ENCODE measurements at places on chromosomes 7 and 10.

DNA sequence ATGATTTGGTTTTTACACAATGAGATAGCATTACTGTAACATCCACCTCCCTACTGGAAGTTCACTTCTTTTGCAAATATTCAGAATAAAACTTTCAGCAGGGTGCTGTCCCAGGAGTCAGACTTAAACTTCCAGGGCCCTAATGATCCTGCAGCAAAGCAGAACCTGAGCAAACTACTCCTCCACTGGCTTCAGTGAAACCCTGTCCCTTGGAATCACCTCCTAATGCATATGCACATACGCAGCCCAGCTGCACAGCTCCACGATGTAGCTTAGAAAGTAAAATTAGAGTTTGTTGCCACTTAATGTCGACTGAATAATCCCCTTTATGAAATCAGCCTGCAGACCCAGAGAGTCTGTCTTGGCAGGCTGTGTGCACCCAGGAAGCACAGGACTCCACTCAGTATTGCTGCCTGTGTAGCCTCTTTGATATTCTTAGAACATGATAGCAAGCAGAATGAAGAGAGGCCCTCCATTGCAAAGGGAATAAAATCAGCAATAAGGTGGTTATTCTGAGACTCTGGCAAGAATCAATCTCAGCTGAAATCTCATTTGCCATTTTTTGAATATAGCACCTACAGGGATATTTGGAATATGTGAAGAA, 1.6 kb downstream of the NPSR1 start:
- no peak for DNase-seq

GRCh38 chr10:71177651-71178199, 34.6 kb upstream of the UNC5B start:
- DNase-seq, result no peak

- no peak for DNase-seq
Measured at GRCh38 chr10:28432210-28432676, 100.7 kb upstream of the WAC start.

DNA sequence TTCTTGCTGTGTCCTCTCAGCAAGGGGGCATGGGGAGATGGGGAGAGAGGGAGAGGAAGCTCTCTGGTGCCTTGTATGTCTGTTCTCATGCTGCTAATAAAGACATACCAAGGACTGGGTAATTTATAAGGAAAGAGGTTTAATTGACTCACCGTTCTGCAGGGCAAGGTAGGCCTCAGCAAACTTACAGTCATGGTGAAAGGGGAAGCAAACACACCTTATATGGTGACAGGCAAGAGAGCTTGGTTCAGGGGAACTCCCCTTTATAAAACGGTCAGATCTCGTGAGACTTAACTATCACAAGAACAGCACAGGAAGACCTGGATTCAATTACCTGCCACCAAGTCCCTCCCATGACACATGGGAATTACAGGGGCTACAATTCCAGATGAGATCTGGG, 464.7 kb upstream of the CELF2 start:
- no peak for DNase-seq

- no peak for DNase-seq
Measured at GRCh38 chr10:680146-680545, 9.3 kb downstream of the DIP2C start.

DNA sequence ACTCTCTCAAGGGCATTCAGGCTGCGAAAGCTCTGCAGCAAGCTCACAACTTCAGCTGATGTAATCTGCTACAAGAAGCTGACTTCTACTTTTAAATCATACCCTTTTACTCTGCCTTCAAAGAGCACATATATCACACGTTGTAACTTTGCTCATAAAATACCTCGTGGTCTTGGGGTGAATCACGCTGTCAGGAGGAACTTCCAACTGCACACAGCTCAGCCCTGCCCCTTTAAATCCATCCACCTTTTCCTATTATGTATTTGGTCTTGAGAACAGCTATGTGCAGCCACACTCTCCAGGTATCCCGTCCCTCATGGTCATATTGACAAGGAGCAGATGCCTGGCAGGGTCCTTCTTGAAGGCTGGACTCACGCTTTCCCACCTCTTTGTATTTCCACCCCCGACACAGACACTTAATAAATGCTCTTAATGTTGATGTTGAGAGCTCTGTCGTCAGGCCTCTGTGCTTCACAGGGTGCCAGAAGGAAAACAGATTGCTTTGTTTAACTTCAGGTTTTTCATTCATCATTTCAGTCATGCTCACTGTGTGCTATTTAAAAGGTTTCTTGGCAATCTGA, 47.6 kb downstream of the ICA1 start:
- DNase-seq, result no peak

DNA sequence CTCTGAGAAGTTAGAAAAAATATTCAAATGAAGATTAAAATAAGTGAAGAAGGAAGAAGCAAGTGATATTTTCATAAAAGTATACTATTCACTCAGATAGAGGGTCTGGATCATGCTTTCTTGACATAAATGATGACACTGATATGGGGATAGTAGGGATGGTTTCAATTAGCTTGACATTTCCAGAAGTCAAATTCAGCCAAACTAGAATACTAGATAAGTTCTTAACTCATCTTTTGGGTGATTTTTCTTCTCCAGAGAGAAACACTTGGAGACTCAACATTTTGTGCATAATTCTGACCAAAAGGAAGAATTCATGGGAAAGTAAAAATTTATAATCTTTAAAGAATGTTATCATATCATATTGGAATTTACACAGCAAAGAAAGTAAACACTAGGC, 152.0 kb upstream of the LRGUK start:
- DNase-seq, result no peak

DNA sequence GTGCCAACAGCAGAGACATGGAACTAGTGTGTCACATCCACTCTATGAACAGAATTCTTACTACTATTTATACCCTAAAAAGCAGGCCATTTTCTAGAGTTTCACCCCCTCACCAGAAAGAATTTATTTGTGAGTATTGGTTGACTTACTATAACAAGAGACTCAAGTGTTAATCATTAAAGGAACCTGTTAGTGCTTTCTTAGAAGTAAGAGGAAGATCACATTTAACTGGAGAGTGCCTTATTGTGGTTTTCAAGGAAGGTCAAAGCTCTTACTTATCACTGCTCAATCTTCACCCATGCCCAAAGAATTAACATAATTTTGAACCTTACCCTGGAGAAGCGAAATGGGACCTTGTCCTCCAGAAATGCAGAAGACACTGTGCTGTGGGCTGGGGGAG, 169.3 kb upstream of the PRSS1 start:
- no peak for DNase-seq

DNA sequence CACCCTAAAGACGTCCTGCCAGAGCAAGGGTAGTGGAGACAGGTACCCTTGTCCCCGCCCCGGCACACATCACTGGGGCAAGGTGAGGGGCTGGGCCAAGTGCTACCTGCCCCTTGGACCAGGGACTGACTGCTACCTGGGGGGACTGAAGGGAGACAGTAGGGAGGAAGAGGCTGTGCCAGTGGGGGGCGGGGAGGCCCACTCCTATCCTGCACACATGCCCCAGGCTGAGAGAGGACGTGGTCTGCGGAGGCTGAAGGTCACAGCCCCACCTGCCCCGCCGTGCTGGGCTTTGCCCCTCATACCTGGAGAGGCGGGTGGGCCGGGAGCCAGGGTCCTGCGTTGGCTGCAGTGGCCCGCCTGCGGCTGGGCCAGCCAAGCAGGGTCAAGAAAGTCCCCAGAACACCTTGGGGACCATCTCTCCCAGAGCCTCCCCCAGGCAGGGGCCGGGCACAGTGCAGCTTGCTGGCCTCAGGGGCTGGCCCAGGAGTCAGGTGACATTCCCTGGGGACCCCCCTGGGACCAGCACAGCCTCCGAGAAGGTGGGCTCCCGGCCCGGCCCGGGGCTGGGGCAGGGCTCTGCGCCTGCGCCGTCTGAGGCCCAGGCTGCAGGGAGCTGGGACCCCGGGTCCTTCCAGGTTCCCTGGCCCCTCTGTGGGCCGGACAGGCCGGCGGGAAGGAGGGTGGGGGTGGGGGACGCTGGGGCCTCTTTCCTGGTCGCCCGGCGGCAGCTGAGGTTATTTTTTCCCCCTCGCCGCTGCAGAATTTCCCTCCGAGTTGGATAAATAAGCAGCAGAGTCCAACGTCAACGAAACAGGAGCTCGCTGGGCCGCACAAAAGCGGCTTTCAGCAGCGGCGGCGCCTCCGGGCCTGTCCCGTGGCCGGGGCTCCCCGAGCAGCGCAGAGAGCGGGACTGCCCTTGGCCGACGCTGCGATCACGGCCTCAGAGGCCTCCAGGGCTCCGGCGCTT, 9.8 kb upstream of the FZD9 start:
- DNase-seq, result no peak

- DNase-seq, result no peak
Measured at GRCh38 chr7:7595451-7595850, 28.8 kb downstream of the MIOS start.

Data from activated gamma-delta T cell (primary cell).